HCT116 (cell line): ENCODE measurements at places on chromosomes 3 and 15.

GRCh38 chr3:139894643-139894989 lies 40.4 kb upstream of the CLSTN2 start:
- DNase-seq, result no peak

DNA sequence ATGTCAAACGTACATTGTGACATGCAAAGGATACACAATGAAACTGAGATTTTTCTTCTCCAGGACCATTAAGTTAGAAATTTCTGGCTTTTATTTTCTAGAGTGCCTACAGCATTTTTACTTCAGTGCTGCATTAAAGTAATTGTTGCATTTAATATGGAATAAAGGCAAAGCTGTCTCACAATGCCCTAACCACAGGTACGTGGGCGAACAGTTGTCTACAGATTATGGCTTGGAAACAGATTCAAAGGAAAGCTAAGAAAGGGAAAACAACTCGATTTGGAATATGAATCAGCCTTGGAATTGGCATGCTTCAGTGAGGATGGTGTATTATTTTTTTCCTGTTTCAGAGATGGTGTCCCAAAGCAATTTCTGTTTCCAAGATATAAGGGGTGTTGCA lies 79.1 kb upstream of the TUSC7 start:
- no peak for DNase-seq

- no peak for DNase-seq
Measured at GRCh38 chr3:141015481-141015880, 35.7 kb upstream of the SPSB4 start.

- DNase-seq, result no peak
Measured at GRCh38 chr3:20984594-20985205, 766.3 kb downstream of the ZNF385D start.

GRCh38 chr15:24734396-24734795 lies 58.8 kb downstream of the NPAP1 start:
- DNase-seq, result no peak

DNA sequence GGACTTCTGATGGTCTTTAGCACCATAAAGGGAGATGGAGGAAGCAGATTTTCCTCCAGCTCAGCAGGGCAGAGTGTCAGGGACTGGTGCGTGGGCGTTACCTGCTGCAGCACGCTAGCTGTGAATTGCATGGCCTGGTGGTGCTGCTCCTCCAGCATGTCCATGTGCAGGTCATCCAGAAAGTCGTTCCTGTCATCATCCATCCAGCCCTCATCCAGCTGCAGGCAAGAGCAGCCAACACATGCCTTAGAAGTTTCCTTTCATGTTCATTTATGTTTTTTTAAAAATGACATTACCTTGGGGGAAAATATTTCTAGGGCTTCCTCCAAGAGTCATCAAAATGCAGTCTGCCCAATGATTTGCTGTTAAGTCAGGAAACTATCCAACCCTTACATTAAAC lies 239.2 kb downstream of the PDZRN3 start:
- no peak for DNase-seq

DNA sequence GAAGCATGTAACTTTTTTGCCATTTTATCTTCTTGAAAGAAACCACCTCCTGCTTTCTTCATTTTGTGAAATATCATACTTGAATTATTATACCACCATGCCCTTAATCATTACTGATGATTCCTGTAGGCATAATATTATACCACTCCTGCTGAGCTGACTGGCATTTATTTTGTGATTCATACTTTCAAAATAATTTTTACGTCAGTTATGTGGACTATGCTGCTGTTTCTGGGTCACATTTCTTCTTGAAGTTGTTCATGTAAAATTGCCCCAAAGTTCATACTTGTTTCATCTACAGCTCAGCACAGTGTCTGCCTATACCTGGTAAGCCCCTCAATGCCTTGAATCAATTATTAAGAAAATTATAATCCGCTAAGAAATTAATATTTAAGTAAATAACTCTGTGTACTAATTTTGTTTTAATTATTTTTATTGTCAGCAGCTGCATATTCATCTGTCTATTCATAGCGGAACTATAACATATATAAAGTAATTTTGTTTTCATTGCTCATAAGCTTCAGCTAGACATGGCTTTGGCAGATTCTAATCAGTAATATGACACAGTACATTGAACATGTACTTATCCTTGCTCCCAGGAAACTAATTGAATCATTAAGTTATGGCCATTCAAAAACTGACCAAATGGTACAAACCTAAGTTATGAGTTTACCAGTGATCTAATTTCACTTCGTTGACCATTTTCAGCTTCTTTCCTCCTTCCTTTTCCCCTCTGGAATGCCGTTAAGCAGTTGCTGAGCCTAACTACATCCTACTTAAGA lies 160.0 kb downstream of the NAALADL2 start:
- DNase-seq, result no peak

DNA sequence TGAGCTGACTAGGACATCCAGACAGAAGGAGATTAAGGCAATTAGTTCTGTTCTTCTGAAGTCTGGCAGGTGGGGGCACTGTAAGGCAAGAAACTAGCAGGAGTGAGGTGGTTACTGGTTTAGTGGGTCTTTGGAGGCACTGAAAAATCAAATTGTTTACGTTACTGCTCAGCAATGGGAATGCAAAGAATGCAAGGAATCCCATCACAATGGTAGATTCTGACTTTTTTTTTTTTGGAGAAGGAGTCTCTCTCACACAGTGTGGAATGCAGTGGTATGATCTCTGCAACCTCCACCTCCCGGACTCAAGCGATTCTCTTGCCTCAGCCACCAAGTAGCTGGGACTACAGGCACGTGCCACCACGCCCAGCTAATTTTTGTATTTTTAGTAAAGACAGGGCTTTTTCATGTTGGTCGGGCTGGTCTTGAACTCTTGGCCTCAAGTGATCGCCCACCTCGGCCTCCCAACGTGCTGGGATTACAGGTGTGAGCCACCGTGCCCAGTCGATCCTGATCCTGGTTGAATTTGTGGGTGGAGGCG lies 16.4 kb downstream of the FAM107A start:
- no peak for DNase-seq
